ELF-1 (cell line): ENCODE measurements at places on chromosomes 11 and 22.

- no peak for DNase-seq
Observed at GRCh38 chr11:11379661-11380060, 26.6 kb upstream of the CSNK2A3 start.

DNA sequence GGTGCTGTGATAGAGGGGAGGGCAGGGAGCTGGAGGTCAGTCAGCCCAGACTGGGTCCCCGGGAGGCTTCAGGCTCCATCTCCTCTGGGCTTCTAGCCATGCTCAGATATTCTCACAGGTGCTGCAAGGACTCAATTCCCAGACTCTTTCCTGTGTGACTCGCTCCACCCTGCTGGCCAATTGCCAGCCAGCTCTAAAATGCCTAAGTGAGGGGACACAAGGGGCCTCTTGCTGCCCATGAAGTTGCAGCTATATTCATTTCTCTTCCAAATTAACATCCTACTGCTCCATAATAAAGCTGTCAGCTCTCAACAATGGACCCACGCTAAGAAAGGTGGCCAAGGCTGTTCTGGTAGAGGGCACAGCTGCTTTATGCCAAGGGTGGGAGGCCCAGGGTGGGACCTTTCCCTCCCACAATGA is 101.5 kb downstream of the PLEKHA7 start:
- DNase-seq = no peak

GRCh38 chr11:113201054-113201818 is 113.1 kb upstream of the TTC12 start:
- DNase-seq = no peak

DNA sequence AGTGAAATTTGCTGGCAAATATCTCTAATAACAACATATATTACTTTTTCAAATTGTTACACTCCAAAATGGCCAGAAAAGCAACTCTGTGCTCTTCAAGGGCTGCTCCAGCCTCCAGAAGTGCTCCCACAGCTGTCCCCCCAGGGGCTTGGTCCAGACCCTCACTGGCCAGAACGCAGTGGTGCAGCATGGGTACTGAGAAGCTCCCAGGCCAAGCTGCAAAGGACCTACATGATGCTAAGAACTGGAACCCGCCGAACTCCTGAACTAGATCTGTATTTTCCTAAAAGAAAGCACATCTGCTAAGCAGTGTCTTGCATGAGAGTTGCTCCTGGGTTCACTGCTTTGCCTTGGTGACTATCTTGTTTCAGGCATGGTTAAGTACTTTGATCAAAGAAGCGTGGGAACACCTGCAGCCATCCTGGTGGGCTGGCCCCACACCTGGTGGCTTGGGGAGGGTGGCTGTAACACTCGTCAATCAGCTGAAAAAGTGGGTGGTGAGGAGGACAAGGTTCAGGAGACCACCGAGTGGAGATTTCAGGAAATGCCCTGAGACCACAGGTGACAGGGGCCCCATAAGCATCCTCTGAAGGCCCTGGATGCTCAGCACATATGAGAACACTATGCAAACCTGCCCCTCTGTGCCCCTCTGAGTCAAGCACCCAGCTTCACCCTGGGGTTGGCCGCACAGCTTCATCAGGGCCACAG is 72.7 kb upstream of the PITPNB start:
- no peak for DNase-seq

DNA sequence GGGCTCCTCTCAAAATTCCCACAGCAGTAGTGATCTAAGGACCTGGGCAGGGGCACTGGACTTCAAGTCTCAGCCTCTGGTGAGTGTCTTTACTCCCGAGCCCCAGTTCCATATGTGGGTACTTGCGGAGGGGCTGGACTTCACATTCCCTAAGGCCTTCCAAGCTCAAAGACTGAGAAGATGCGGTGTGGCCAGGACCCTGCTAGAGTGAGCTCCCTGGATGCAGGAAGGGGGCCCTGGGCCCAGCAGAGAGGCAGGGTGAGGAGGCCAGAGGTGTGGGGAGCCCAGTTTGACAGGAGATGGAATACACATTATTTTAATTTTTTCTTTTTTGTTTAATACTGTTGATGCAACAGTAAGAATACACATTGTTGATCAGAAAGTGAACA is 83.7 kb downstream of the IGLL1 start:
- DNase-seq = no peak

GRCh38 chr11:27497284-27497866 is 9.2 kb downstream of the LIN7C start:
- DNase-seq = no peak

- DNase-seq = no peak
Observed at GRCh38 chr22:45717789-45718188, 46.2 kb downstream of the ATXN10 start.

GRCh38 chr11:101429703-101430540 is 153.9 kb downstream of the TRPC6 start:
- peak; percentile 17 for DNase-seq

- no peak for DNase-seq
Observed at GRCh38 chr11:87878373-87878825, 296.8 kb downstream of the RAB38 start.

DNA sequence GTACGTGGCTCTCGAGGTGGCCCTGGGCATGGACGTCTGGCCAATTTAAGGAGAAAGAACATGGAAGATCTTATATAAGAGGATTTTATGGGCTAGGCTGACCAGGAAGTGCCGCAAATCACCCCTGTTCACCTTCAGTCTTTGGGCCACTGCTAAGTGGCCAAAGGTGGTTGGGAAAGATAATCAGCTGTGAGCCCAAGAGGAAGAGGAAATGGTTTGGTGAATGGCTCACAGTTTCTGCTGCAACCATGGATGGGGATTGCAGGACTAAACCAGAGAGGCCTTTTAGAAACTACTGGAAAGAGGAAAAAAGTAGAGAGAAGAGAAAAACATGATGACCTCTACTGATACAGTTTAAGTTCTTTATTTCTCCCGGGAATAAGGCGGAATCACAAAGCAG is 96.0 kb upstream of the ARHGAP20 start:
- no peak for DNase-seq

- DNase-seq = no peak
Observed at GRCh38 chr11:86816251-86816726, 15.9 kb downstream of the PRSS23 start.

DNA sequence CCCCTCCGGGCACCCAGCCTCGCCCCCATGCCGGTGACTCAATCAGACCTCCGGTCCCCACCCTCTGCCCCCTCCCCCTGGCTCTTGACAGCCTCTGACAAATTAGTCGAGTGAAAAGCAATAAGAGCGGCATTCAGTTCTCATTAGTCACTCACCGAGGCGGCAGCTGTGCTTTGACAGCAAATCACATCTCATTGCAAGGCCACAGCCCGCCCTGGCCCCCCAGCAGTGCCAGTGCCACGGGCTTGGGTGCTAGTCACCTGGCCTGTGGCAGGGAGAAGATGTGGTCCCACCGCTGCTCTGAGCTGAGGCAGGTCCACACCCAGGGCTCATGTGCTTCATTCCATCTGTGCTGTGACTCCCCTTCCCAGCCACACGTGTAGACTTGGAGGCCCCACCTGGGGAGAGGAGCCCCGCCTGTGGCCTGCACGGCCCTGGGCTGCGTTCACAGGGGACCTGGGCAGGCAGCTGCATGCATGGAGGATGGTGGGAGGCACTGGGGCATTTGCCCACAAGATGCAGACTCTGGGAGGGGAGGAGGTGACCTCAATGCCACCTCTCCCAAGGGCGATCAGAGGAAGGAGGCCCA is 7.4 kb upstream of the TH start:
- DNase-seq = peak; percentile 70

DNA sequence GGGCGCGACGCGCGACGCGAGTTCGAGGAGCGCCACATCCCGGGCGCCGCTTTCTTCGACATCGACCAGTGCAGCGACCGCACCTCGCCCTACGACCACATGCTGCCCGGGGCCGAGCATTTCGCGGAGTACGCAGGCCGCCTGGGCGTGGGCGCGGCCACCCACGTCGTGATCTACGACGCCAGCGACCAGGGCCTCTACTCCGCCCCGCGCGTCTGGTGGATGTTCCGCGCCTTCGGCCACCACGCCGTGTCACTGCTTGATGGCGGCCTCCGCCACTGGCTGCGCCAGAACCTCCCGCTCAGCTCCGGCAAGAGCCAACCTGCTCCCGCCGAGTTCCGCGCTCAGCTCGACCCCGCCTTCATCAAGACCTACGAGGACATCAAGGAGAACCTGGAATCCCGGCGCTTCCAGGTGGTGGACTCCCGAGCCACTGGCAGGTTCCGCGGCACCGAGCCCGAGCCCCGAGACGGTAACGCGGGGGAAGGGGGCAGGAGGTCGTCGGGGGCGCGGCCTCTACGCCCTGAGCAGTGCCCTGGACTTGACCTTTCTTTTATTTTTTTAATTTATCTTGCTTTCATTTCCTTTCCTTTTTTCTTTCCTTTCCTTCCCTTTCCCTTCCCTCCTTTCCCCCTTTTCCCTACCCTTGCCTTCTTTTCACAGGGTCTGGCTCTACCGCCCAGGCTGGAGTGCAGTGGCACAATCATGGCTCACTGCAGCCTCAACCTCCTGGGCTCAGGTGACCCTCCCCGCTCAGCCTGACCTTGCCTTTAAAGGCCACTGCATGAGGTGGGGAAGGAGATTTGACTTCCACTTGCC is 5.0 kb downstream of the MPST start:
- no peak for DNase-seq

- peak; percentile 32 for DNase-seq
Observed at GRCh38 chr11:71282581-71283351, 30.4 kb upstream of the SHANK2 start.

DNA sequence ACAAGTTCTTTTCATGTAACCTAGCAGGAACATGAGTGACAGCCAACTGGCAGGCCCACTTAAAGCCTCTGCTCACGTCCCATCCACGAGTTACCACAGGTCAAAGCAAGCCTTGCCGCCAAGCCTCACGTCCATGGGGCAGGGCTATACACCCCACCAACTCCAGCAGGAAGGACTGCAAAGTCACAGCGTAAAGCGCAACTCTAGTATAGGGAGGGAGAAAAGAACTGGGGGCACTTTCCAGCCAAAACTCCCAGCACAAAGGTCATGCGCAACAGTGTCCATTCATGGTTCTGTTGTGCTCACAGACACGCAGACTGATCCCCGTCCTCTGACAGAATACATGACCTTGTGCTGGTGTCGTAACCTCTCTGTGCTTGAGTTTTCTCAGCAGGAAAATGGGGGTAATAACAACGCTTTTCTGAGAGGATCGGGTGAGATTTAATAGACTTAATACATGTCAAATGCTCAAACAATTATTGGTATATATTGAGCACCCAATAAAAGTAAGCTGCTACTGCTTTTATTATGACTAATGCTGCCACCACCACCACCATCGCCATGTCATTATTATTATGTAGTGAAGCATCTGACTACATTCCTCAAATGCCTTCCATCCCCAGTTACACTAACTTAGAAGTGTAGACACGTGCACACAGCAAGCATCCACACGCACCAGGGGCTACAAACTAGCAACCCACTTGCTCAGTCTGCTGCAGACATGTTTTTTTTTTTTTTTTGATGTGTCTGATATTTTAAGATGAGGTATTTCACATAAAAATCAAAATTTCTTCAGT is 104.4 kb upstream of the PARVA start:
- DNase-seq = no peak

GRCh38 chr11:89381094-89381493 is 110.1 kb downstream of the NOX4 start:
- DNase-seq = no peak

DNA sequence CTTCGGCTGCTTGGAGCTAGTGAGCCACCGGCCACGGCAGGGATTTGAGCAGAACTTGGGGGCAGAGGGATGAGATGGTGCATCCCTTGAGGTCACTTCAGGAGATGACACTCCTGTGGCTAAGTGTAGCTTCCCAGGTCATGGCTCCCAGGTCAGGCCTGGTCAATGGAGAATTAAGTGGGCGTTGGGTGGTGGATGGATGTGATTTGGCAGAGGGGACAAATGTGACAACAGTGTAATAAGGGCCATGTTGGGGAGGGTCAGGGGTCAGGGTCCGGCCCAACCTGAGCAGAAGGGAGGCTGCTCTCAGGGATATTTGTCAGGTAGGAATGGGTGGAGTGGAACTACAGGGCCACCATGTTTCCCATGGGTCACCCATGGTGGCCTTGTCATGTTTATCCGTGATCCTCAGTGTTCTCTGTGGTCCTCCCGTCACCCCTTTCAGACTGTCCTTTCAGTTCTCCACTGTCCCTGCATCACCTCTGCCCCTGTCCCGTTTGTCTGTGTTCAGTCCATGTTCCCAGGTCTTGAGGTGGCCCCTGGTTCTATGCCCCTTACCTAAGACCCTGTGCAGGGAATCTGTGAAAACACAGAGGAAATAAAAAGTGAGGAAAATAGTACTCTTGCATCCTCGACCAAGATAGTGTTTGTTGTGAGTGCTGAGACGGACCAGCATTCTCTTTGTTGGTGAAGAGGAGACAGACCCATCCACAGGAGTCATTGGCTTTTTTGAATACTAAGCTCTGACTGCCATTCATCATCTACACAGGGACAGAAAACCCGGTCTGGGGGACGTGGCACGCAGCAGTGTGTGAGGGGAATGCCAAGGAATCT is 6.1 kb downstream of the SLC25A1 start:
- DNase-seq = no peak

DNA sequence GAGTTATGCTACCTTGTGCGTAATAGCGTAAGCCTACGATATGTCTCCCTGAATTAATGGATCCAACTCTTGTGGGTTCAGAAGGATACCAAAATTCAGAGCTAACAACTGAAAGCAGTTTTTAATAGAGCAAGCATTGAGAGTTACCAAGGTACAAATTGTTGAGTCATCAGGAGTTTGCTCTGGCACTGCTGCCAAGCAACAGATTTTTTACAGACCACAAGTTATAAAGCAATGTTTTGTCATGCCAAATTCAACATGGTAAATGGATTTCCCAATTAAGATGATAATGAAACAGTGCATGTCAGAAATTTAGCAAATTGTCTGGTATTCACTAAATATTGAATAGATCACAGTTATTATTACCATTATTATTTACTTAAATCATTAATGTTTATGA is 295.6 kb downstream of the NELL1 start:
- DNase-seq = no peak

DNA sequence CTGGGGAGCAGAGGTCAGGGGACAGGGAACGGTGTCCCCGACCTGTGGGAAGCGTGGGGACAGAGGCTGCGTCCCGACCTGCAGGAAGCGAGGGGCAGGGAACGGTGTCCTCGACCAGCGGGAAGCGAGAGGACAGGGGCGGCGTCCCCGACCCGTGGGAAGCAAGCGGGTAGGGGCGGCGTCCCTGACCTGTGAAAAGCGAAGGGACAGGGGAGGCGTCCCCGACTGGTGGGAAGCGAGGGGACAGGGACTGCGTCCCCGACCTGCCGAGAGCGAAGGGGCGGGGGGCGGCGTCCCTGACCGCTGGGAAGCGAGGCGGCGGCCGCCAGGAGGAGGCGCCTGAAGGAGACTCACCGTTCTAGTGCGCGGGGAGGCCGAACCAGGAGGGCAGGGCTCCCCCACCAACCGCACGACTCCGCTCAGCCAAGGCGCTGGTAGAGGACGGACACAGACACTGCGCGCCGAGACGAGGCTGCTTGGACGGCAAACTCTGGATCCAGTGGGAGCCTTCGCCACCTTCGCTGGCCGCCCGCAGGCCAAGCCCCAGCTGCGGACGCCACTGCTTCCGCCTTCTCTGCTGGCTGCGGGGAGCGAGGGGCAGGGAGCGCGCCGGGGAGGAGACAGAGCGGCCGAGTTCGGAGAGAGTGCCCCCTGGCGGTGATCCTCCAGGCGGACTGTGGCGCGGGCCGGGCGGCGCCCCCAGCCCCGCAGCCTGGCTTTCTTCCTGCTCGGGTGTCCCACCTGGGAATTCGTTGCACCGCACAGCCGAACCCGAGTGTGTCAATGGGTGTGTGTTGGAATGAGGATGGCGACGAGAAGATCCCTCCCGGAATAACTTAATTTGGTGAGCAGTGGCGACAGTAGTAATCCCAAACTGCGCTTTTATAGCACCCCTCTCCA is at the start of gene TRAF6:
TSS of gene TRAF6 (minus strand) at position 579 of the 900 bp plus-strand sequence. CDS start 8,757 bp downstream, outside the sequence.
- peak; percentile 94 for DNase-seq
